ENCODE measurements at places on chromosomes 7 and 10.
A peak's percentile ranks its signal among the peaks of the same experiment; 100 is the strongest.

GRCh38 chr7:134587750-134588149 is 38.8 kb downstream of the AKR1B15 start:
- DNase-seq, result no peak

DNA sequence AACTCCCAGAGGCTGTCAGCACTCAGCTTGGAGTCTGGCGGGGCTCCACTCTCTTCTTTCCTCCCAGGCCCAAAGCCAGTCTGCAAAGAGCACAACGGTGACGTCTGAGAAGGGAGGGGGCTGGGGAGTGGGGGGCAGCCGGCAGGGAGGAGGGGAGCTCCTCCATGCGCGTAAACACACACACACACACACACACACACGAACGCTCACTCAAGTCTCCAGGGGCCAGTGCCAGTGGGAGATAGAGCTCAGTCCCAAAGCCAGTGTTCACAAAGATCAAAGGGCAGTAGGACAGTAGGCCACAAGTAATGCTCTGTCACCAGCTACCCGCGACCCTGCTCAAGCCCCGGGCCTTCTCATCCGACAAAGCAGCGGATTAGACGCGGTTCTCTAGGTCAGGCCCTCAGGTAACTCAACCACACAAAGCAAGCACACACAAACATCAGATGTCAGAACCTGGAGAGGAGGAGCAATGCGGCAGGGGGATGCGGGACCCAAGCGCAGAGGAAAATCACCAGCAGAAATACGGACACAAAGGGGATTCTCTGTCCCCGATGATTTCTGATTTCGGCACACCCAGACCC is 19.9 kb downstream of the TCAF1 start:
- DNase-seq, result peak; percentile 54

DNA sequence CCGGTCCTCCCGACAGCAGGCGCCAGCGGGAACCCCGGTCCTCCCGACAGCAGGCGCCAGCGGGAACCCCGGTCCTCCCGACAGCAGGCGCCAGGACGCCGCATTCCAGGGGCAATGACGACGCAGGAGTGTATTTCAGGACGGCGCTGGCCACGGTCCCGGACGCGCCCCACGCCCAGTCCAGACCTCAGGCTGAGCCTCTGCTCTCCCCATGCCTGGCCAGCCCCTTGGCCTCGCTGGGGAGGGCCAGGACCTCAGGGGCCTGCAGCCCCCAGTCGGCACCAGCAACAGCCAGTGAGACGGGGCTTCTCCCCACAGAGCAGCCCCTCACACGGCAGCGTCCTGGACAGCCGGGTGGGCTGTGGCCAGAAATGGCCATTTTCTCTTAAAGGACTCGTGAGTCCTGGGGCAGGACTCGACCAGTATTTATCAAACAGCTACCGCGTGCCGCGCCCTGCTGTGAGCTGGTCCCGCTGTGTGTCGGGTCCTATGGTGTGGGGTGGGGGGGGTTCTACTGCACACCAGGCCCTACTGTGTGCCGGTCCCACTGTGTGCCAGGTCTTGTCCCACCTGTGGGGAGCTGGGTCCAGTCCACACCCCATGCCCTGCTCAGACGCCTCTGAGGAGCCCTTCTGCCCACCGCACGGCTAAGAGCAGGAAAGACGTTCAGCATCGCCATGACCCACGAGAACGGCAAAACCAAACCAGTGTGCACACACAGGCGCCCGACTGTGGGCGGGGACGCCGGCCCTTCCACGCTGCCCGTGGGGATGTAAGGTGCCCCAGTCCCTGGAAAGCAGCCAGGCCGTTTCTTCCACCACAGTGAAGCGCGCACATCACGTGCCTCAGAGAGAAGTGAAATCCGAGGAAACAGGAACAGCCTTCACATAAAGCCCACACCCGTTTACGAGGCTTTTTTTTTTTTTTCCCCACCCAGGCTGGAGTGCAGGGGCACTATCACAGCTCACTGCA is 33.3 kb downstream of the GET4 start:
- DNase-seq, result no peak

- no peak for DNase-seq
These were observed 183.8 kb downstream of the CAMK1D start for GRCh38 chr10:12533151-12533550.

- no peak for DNase-seq
These were observed 658.0 kb downstream of the TYW1 start for GRCh38 chr7:67654642-67655041.

DNA sequence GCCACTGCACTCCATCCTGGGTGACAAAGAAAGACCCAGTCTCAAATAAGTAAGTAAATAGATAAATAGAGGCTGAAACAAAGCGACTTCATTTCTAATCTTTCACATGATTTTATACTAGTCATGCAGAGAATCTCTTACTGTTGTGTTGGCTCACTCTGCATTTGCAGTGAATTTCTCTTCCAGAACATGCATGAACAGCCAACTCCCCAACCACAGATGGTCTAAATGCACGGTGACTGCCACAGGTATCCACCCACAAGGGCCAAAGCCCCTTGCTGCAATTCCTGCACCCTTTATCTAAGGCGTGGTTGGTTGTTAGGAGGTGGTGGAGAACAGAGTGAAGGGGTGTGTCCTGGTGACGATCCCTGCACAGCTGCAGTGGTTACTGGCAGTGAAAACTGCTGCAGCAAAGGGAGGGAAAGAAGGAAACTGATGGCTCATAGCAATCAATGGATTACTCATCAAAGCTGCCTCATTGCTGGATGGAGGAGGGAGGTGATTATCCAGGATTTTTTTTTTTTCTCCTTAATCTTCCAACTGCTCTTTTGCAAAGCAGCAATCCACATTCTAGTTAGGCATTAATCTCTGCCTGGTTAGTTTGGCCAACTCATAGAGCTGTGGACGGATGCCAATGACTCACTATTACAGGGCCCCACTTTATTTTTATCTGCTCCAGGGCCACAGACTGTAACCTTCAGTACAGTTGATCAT is 50.6 kb downstream of the PRTFDC1 start:
- no peak for DNase-seq

- no peak for DNase-seq
These were observed 1083.4 kb upstream of the LRRN3 start for GRCh38 chr7:110007320-110008063.

- DNase-seq, result no peak
These were observed 457.0 kb downstream of the DPP6 start for GRCh38 chr7:154509192-154509591.

DNA sequence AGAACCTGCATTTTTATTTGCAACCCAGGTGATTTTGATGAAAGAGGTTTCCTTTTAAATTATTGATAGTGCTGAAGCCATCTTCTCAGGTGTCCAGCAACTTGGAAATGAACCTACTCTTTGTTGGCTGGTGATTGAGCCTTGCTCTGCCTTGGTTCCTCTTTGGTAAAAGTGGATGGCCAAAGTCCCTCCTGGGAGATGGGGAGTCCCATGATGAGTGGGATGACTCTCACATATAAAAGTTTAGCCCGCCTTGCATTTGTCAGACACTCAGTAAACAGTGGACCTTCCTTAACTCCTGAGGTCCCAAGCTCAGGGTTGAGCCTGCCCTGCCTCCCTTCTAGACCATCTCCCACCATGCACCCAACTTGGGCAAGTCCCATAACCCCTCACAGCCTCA is 28.9 kb upstream of the KAT6B start:
- no peak for DNase-seq

- DNase-seq, result peak; percentile 50
These were observed 84.0 kb downstream of the NRBF2 start for GRCh38 chr10:63217120-63217605.

DNA sequence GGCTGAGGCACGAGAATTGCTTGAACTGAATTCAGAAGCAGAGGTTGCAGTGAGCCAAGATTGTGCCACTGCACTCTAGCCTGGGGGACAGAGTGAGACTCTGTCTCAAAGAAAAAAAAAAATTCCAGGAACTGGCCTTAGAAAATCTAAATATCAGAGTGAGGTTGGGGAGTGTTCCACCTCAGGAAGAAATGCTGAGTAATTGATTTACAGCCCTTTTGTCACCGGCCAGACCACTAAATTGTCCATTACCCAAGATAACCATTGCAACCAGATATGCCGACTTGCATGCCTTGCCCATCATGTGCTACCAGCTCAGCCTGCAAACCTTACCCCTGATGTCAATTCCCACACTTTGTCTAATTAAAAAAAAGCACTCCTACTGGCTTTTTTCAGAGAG is 42.4 kb downstream of the CRCP start:
- DNase-seq, result no peak

GRCh38 chr7:44639671-44640321 is 33.4 kb downstream of the OGDH start:
- DNase-seq, result no peak

- no peak for DNase-seq
These were observed 947.7 kb upstream of the SORCS1 start for GRCh38 chr10:108112218-108112617.

DNA sequence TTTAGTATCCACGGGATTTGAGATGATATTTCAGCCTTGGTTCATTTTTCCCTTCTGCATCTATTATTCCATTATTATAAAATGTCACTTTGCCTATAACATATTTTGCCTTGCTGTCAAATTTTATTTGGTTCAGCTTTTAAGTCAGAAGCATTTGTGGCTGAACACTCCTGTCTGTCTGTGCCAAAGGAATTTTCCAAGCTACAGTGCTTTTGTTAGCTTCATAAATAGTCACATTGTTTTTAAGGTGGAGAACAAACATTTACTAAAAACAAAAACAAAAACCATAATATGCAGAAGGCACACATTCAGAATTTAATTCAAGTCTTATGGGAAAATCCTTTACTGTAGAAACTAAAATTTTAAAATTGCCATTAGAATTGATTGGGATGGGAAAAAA is 33.8 kb upstream of the ELMO1 start:
- DNase-seq, result no peak

- no peak for DNase-seq
These were observed 348.7 kb upstream of the LRGUK start for GRCh38 chr7:133778472-133778871.

DNA sequence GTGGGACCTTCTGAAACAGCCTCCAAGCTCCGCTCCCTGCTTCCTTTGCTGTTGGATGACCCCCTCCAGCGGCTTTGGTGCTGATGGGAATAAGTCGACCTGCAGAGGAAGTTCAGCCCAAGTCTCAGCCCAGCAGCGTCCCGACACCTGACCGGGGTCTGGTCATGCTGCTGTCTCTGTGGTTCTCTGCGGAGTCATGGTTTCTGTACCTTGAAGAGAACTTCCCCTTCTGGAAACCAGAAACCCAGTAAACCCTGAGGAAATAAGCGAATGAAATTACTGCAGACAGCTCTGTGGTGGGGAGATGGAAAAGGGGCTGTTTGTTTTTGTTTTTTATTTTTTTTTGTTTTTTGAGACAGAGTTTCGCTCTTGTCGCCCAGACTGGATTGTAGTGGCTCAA is 18.3 kb upstream of the ZNF12 start:
- DNase-seq, result no peak

- peak; percentile 68 for DNase-seq
These were observed 26.0 kb upstream of the BTBD16 start for GRCh38 chr10:122245136-122245535.

- DNase-seq, result no peak
These were observed 239.6 kb downstream of the DNAJB6 start for GRCh38 chr7:157576415-157576814.

GRCh38 chr7:101402081-101402779 is 39.6 kb downstream of the COL26A1 start:
- no peak for DNase-seq

DNA sequence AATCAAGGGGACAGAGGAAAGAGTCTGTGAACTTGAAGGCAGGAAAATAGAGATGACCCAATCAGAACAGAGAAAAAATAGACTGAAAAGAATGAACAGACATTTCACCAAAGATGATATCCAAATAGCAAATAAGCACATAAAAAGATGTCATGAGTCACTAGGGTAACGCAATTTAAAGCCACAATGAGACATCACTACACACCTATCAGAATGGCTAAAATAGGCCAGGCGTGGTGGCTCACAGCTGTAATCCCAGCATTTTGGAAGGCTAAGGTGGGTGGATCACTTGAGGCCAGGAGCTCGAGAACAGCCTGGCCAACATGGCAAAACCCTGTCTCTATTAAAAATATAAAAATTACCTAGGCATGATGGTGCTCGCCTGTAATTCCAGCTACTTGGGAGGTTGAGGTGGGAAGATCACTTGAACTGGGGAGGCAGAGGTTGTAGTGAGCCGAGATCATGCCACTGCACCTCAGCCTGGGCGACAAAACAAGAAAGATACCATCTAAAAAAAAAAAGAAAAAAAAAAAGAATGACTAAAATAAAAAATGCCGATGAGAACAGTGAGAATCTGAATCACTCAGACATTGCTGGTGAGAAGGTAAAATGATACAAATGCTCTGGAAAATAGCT is 100.9 kb downstream of the LHPP start:
- DNase-seq, result no peak

- no peak for DNase-seq
These were observed 328.7 kb downstream of the ARL4A start for GRCh38 chr7:13016036-13016581.

DNA sequence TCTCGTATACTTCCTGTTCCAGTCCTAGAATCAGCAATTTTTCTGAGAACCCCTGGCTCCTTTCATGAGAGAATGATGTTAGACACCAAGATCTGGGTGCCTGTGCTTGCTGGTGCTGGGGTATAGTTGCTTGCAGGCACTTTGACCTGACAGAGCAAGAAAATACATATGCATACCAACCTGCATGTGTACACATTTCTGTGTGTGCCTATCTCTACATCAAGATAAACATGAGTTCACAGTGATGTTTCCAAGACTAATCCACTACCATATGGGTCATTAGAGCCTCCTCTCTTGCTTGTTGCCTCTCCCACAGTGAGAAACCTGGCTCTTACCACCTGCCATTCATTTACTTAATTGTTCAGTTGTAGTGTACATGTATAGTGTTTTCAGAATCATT is 229.1 kb upstream of the IGFBP3 start:
- DNase-seq, result no peak

DNA sequence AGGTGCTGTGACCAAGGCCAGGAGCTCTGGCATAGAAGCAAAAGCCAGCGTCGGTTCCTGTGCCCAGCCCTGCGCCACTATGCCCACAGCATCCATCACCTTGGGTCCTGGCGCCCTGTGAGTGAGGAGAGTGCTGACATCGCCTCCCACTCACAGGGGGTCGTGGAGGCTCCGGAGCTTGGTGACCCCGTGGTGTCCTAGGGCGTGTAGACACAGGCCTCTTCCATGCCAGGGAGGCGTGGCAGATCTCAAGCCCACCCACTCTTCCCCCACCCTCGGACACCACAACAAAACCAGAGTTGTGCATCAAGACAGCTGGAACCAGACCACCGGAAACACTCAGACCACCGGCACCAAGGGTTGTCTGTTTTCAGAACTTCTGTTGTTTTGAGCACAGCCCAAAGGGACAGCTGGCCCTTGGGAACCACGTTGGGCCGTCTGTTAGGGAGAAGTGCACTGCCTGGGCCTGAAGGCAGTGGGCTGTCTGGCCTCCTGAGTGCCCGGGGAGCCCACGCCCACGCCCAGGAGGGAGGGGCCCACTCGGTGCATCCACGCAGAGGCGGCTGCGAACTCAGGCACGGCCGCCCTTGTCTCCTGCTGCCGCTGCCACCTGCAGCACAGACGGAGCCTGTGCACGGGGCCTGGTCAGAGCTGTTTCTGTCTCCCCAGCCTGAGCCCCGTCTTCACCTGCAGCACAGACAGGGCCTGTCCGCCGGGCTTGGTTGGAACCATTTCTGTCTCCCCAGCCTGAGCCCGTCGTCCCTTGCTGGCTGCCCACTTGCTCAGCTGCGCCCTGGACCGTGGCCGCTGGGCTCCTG is 106.3 kb downstream of the INPP5A start:
- DNase-seq, result no peak

- no peak for DNase-seq
These were observed 753 bp downstream of the CAMK2B start for GRCh38 chr7:44324481-44325200.

- DNase-seq, result no peak
These were observed 20.7 kb downstream of the ZNF107 start for GRCh38 chr7:64686493-64687184.

All from NCI-H1436 (cell line).